ENCODE measurements at places on chromosomes 13 and 19. TPM values are rescaled to one million over a fixed set of nuclear protein-coding genes. Genes with fewer than 3 reads are reported as not detected.
A peak's percentile ranks its signal among the peaks of the same experiment; 100 is the strongest.

ZNF578 gene
- total RNA-seq = 21.9 TPM

OR7C1 gene
- total RNA-seq = not detected

USHBP1 gene
- 12.3 TPM for total RNA-seq

DNA sequence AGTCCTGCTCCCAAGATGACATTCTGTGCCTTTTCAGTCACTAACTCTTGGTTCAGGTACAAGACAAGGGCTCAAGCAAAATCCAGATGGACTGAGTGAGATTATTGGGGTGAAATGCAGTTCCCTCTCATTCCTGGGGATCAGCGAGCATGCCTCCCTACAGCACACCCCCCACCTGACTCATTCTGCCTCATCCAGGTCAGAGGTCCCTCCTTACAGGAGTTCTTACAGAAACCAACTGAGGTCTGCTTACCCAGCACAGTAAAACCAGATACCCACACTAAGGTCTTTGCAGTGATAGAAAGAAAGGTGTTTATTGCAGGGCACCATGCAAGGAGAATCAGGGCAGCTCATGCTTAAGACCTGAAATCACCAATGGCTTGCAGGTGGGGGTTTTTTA is 21.6 kb upstream of the MRI1 start:
- no peak for DNase-seq

GRCh38 chr13:52845766-52846566 is 2.5 kb downstream of the PCDH8 start:
- peak; percentile 84 for DNase-seq
